ENCODE measurements at places on chromosomes 11 and 22. TPM values are rescaled to one million over a fixed set of nuclear protein-coding genes. Genes with fewer than 3 reads are reported as not detected.

- DNase-seq: no peak
Observed at GRCh38 chr22:40982482-40983385, 31.6 kb downstream of the RBX1 start.

GRCh38 chr11:117313828-117314768 lies 2.0 kb downstream of the BACE1 start:
- DNase-seq: no peak

- DNase-seq: peak; percentile 26
Observed at GRCh38 chr11:128956401-128957201, 13.9 kb upstream of the TP53AIP1 start.

DNA sequence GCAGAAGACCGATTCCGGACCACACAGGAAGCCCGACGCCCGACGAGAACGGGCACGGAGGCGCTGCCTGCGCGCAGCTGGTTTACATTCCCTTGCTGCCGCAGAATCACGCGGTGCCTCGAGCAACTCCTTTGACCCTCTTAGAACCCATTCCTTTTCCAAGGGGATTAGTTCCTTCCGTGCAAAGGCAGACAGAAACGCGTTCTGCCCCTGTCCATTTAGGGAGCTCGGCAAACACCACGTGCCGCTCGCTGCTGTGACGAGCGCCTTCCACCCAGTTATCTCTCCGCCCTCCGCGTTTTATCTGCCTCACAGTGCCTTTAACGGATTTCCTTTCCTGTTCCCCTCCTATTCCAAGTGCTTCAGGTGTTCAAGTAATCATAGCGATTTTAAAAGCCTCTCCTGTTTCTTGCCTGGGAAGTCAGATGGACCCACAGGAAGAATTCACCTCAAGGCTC lies 24.1 kb upstream of the MICAL3 start:
- DNase-seq: peak; percentile 43

GRCh38 chr22:41285441-41285819 lies 557 bp downstream of the RANGAP1 start:
- DNase-seq: no peak

DNA sequence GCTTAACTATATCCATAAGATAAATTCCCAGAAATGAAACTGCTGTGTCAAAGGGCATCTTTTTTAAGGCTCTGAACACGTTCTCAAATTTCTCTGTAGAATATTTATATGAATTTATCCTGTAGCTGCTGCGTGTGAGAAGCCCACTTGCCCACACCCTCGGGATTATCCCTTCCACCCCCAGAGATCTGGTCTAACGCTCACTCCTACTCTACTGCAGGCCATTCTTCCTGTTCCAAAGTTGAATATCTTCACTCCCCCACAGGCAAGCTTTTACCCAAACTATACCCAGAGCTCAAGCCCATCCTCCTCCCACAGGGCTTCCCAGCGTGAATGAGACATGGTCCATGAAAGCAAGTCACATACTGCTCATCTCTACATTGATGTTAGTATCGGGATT lies 24.9 kb downstream of the SIAE start:
- no peak for DNase-seq

- DNase-seq: no peak
Observed at GRCh38 chr11:36153551-36153950, 135.7 kb downstream of the COMMD9 start.

DNA sequence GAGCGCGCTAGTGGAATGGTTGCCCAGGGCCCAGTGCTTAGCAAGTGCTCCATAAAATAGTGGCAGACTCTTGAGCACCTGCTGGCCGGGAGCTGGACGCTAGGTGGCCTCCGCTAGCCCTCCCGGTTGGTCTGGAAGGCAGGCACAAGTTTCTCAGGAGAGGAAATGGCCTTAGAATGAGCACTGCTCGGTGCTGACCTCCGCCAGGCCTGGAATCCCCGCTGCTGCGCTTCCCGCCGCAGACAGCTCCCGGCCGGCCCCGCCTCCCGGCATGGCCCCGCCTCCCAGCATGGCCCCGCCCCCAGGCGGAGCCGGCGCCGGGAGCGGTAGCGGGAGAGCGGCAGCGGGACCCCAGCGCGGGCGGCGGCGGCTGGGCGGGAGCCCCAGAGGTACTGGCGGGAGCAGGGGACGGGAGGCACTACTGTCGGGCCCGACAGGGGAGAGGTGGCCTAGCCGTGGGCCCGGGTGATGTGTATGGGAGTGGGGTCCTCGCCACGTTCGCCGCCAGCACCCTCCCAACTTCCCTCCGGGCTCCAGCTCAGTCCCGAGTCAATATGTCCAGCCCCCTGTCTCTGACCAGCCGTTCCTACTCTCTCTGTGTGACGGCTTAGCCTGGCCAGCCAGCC lies at the start of gene SIPA1:
Gene SIPA1 (plus strand): TSS at position 308 of the 626 bp plus-strand sequence. CDS start 2,821 bp downstream, outside the sequence.
- DNase-seq: peak; percentile 60

DNA sequence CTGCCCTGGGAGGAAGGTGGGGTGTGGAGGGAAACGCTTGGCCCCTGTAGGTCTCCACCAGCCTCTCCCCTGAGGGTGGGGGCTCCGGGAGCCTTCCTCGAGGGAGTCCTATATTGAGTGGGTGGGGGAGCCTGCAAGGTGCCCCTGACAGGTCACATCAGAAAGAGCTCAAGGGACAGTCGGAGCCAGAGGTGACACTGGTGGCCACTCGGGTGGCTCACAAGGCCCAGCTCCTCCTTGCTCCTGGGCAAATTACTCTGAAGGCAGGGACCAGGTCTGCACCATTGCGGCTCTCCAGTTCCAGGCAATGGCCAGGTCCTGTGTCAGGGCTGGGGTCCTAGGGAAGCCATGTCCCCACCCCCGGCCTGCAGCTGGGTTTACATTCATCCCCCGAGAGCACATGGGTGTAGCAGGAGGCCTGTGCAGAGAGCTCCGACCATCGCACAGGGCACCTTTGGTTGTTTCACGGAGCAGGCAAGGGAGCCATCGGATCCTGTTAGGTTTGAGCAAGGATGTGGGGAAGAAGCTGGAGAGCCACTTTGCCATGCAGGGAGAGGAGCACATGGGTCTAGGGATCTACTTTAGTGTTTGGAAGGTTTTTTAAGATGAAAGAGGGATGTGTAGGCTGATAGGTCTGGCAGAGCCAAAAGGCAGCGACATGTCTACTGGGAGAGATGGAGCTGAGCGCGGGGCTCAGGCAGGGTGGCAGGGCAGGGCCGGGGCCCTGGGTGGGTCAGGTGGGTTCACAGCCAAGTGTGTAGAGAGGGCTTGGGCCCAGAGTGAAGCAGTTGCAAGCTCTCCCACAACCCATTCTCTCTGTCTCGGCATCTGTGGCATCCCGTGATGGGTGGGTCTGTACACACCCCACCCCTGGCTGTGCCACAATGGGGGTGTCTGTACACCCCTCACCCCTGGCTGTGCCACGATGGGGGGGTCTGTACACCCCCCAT lies 14.8 kb downstream of the CCND1 start:
- DNase-seq: no peak

- no peak for DNase-seq
Observed at GRCh38 chr11:40877981-40878380, 581.5 kb downstream of the LRRC4C start.

DNA sequence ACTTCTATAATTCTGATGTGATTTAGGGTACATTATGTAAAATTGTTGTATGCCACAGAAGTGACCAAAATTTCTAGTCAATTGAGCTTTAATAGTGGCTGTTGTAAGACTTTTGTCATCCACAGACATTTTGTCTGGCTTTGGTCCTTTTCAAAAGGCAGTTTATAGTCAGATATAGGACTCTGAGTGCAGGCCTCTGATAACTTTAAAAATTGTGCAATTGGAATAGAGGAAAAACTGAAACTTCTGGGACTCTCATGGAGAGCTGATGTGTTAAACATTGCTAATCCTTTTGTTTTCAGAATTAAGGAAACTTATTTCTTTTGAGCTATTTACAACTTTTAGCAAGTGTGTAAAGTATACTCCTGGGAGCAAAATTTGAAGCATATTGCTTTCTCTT lies 9.0 kb upstream of the MRPL17 start:
- no peak for DNase-seq

DNA sequence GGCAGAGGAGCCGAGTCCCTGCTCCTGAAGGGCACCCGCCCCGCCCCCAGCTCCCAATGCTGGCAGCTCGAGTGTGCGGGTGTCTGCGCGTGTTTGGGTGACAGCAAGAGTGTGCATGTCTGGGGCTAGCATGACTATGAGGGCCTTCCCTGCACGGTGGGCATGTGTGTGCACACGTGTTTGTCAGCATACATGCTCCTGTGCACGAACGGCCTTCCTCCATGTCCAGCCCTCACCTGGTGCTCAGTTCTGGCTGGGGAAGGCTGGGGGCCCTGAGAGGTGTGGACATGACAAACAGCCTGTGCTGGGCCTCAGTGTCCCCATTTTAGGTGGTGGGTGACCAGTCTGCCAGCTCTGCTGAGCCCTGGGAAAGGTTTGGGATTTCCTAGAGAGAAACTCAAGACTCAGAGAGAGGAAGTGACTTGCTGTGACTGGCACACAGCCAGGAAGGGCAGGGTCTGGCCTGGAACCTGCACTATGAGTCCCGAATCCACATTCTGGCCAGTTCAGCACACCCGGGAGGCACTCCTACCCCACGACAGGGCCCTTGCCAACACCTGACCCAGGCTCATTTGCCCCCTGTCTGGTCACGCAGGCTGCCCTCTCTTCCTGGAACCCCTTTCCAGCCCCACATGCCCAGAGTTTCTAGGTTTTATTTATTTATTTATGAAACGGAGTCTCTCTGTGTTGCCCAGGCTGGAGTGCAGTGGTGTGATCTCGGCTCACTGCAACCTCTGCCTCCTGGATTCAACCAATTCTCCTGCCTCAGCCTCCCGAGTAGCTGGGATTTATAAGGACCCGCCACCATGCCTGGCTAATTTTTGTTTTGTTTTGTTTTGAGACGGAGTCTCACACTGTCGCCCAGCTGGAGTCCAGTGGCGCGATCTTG lies 3.3 kb upstream of the SHISA8 start:
- no peak for DNase-seq

GRCh38 chr11:1845095-1845429 lies 6.3 kb downstream of the TNNI2 start:
- DNase-seq: no peak

DNA sequence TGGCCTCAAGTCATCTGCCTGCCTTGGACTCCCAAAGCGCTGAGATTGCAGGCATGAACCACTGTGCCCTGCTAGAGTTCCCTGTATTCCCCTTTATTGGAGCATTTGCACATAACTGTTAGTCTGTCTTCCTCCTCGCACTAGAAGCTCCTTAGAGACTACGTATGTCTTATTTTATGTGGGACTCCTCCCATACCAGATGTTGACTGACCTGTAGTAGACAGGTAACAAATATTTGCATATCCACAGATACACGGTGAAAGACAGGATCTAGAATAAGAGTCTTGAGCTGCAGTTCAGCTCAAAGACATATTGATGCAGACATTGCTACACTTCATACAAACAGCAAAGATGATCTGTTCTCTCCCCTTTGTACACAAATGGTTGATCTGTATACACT lies 40.7 kb downstream of the SWAP70 start:
- no peak for DNase-seq

- no peak for DNase-seq
Observed at GRCh38 chr11:27642954-27643353, 57.3 kb downstream of the BDNF start.

DNA sequence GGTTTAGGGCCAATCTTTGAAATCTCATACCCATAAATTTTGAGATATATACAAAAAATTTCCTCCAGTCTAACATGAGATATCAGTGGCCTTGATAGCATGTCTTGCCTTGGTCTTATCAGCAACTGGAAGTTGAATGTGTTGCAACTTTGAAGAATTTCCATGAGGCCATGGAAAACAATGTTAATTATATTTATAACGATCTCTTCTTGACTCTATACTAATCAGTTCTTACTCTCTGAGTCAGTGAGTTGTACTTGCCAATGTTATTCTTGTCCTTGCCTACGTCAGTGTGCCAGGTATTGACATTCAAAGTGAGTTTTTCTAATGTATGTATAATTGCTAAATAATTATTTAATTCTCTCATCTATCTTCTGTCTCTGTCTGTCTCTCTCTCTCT lies 535.1 kb downstream of the KCNA4 start:
- DNase-seq: no peak

- no peak for DNase-seq
Observed at GRCh38 chr11:57390535-57390934, at the start of gene PRG2. TSS of gene PRG2 (minus strand) at chr11:57390650. CDS start at chr11:57389944, 706 bp downstream.

- DNase-seq: no peak
Observed at GRCh38 chr11:80937842-80938241, 1497.0 kb upstream of the TENM4 start.

GRCh38 chr11:83611600-83611999 lies 325.4 kb upstream of the CCDC90B start:
- DNase-seq: no peak

DNA sequence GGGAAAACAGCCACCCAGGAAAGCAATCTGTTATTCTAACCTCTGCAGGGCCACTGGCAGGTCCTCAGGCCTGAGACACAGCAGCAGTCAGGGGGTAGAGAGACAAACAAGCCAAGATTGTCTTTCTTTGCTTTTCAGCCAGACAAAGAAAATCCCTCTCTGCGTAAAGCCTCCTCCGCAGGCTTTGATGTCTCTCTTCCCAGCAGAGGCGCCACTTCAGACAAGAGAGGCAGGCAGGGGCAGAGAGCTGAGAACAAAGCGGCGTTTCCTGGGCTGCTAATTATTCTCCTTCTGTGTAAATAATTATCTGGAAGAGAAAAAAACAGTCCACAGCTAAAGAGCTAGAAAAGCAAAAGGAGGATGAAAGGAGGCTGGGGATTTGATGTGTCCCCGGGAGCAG lies 102.7 kb upstream of the SEZ6L start:
- no peak for DNase-seq

DNA sequence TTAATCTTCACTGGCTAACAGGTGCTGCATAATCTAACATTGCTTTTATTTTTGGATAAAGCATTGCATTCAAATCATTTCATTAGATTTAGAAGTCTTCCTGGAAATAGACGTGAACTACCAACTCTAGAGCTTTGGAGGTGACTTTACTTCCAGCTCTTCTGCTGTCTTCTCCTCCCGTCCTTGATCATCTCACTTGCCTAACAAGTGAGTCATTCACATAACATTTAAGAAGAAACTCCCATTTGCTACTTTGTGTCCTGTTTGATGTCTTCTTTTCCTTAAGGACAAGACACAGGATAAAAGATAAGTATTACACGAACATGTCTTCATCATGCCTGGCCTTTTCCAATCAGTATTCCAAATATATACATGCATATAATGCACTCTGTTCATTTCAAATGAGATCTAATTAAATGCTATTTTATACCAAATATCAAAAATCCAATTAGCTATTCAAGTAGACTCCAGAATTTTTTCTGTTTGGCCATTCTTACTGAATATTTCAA lies 88.3 kb downstream of the BDNF start:
- DNase-seq: no peak

- DNase-seq: no peak
Observed at GRCh38 chr22:18033204-18033998, 9.0 kb upstream of the MICAL3 start.

GRCh38 chr11:76185931-76186401 lies 20.3 kb downstream of the WNT11 start:
- DNase-seq: no peak

MB gene
- polyA plus RNA-seq: 0.06 TPM

C11orf91 gene
- not detected for polyA plus RNA-seq

RIMBP3C gene
- 0.06 TPM for polyA plus RNA-seq

SMC1B gene
- not detected for polyA plus RNA-seq

DMC1 gene
- polyA plus RNA-seq: 0.97 TPM

MFRP gene
- polyA plus RNA-seq: not detected

OR8U1 gene
- not detected for polyA plus RNA-seq

CAPN5 gene
- 11.3 TPM for polyA plus RNA-seq

TUBA8 gene
- polyA plus RNA-seq: 1.3 TPM

P2RY2 gene
- 0.15 TPM for polyA plus RNA-seq

Measured in BJ (cell line).